Testis (tissue), 5 donors: ENCODE measurements at places on chromosomes 11 and 22. TPM values are rescaled to one million over a fixed set of nuclear protein-coding genes. Genes with fewer than 3 reads are reported as not detected.

Gene CALCA
- polyA plus RNA-seq: not detected

Gene SMIM35
- 0.17 TPM for polyA plus RNA-seq

Gene GPR83
- polyA plus RNA-seq: 0.45 TPM

Gene TRMT2A
- polyA plus RNA-seq: 82.7 TPM

Gene CARS1
- 48.2 TPM for polyA plus RNA-seq

Gene CLMP
- polyA plus RNA-seq: 6.5 TPM

Gene SDF2L1
- 23.9 TPM for polyA plus RNA-seq

Gene OR52K1
- not detected for polyA plus RNA-seq

Gene OR51E2
- 0.17 TPM for polyA plus RNA-seq

Gene ZNF70
- polyA plus RNA-seq: 2.9 TPM

Gene KCNQ1
- 6.0 TPM for polyA plus RNA-seq

Gene SLC29A2
- 1.2 TPM for polyA plus RNA-seq

Gene SPECC1L
- 70.0 TPM for polyA plus RNA-seq

Gene CARD18
- 0.92 TPM for polyA plus RNA-seq

Gene DDI1
- 49.4 TPM for polyA plus RNA-seq

Gene LUZP2
- 0.98 TPM for polyA plus RNA-seq

Gene CRYBA4
- 2.6 TPM for polyA plus RNA-seq

Gene YWHAH
- polyA plus RNA-seq: 48.9 TPM

Gene SYT8
- polyA plus RNA-seq: 0.98 TPM

Gene OR52J3
- polyA plus RNA-seq: not detected

Gene CYP2R1
- polyA plus RNA-seq: 50.8 TPM

Gene CFAP300
- polyA plus RNA-seq: 98.0 TPM

Gene FIBIN
- 6.5 TPM for polyA plus RNA-seq

Gene RASL10A
- 2.2 TPM for polyA plus RNA-seq

Gene C22orf31
- 4.5 TPM for polyA plus RNA-seq

Gene CELF1
- polyA plus RNA-seq: 74.3 TPM

Gene WNT7B
- polyA plus RNA-seq: 0.65 TPM

Gene PHOX2A
- polyA plus RNA-seq: 1.6 TPM

Gene DCPS
- 16.8 TPM for polyA plus RNA-seq

Gene DDIAS
- 14.6 TPM for polyA plus RNA-seq

Gene PNPLA3
- 0.53 TPM for polyA plus RNA-seq

Gene TMEM258
- polyA plus RNA-seq: 162 TPM

Gene CHRNA10
- 1.8 TPM for polyA plus RNA-seq

Gene ABCC8
- polyA plus RNA-seq: 1.5 TPM

Gene SHANK3
- 6.3 TPM for polyA plus RNA-seq

Gene MMP7
- 6.2 TPM for polyA plus RNA-seq

Gene CRYBB2
- 2.4 TPM for polyA plus RNA-seq

Gene MRGPRX3
- not detected for polyA plus RNA-seq

Gene SEZ6L
- polyA plus RNA-seq: 0.69 TPM

Gene ST14
- polyA plus RNA-seq: 5.8 TPM

Gene YAP1
- 44.2 TPM for polyA plus RNA-seq

Gene C11orf86
- not detected for polyA plus RNA-seq

Gene SLC22A12
- not detected for polyA plus RNA-seq

Gene MOV10L1
- polyA plus RNA-seq: 73.3 TPM

Gene CNIH2
- 17.3 TPM for polyA plus RNA-seq

Gene EMID1
- 6.2 TPM for polyA plus RNA-seq

Gene KCNK4
- not detected for polyA plus RNA-seq

Gene NCAM1
- polyA plus RNA-seq: 12.3 TPM

Gene CBX6
- polyA plus RNA-seq: 18.7 TPM

Gene ACTN3
- polyA plus RNA-seq: 6.8 TPM

Gene BDNF
- polyA plus RNA-seq: 1.1 TPM

Gene RASD2
- polyA plus RNA-seq: 1.7 TPM

Gene MOGAT2
- 0.24 TPM for polyA plus RNA-seq

Gene FOLR1
- polyA plus RNA-seq: 3.7 TPM

Gene ST3GAL4
- 102 TPM for polyA plus RNA-seq

Gene CCDC83
- 29.6 TPM for polyA plus RNA-seq

Gene ADM
- 3.7 TPM for polyA plus RNA-seq

Gene NAALADL1
- 16.0 TPM for polyA plus RNA-seq

Gene FXYD2
- 8.3 TPM for polyA plus RNA-seq
